ENCODE measurements at places on chromosomes 1 and 21.

- no peak for DNase-seq
Observed at GRCh38 chr1:94646786-94647555, 105.4 kb upstream of the F3 start.

DNA sequence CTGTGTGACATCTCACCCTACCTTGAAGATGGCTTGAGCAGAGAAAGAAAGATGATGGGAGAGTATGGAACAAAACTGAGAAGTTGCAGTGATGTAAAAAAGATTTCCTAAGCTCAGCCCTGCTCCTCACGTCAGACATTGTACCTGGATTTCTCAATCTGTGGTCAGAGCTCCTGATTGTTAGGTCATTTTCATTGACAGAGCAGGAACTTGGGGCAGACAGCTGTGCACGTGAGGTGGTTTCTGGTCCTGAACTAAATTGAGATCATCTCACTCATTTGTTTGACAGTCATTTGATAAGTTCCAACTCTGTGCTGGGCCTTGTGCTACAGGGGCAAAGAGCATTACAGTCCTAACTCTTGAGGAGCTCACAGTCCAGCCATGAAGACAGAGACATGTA, 10.2 kb downstream of the TRAF3IP3 start:
- no peak for DNase-seq

DNA sequence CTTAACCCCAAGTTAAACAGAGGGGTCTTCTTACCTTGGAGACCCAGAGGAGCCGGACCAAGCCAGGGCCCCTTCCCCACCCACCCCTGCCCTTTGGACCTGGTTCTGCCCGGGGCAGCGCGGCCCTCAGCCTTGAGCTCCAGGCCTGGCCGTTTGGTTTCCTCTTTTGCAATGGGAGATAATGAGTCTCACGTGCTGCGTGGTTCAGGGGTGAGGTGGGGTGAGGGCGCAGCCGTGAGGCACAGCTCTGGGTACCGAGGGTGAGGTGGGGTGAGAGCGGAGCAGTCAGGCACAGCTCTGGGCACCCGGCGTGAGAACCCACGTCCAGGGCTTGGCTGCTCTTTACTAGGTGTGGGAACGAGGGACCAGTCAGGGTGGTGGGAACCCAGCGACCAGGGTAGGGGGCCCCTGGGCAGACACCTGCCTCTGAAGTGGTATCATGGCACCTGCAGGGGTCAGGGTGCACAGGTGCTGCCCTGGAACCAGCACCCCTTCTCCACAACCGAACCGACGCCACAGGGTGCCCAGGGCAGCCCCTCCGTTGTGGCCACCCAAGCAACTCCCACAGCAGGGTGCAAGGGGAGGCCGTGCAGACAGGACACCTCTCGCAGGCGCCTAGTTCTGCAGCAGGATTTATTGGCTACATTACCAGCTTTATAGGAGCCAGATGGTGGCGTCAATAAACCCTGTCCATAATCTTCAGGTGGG, 182.2 kb downstream of the PRDM16 start:
- DNase-seq, result no peak

DNA sequence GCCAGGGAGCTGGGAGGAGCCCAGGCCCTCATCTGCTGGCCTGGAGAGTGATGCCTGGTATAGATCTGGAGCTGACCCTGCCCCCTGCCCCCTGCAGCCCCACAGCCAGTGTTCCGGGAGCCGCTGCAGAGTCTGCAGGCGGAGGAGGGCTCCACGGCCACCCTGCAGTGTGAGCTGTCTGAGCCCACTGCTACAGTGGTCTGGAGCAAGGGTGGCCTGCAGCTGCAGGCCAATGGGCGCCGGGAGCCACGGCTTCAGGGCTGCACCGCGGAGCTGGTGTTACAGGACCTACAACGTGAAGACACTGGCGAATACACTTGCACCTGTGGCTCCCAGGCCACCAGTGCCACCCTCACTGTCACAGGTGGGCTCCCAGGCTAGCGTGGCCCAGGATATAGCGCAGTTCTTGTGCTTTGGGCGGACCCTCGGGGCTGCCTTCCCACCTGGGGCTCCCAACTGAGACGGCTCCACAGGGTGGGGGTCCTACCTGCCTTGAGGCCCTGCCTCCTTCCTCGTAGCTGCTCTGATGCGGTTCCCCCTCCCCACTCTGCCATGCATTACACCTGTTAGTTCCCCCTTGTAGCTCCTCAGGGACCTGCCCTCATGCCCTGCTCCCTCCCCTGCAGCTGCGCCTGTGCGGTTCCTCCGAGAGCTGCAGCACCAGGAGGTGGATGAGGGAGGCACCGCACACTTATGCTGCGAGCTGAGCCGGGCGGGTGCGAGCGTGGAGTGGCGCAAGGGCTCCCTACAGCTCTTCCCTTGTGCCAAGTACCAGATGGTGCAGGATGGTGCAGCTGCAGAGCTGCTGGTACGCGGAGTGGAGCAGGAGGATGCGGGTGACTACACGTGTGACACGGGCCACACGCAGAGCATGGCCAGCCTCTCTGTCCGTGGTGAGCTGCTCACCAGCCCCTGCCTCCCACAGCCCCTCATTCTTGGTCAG, 98.7 kb downstream of the OBSCN start:
- no peak for DNase-seq

DNA sequence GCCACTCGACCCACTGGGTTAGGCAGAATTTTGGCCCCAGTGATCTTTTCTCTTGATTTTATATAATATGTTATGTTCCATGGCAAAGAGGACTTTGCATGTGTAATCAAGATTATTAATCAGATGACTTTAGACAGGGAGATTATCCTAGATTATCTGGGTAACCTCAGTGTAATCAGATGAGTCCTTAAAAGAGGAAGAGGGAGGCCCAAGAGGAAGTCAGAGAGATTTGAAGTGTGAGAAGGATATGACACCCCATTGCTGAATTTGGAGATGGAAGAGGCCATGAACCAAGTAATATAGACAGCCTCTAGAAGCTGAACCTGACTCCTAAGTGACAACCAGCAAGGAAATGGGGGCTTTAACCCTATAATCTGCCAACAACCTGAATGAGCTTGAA, 117.1 kb upstream of the CSF3R start:
- no peak for DNase-seq

DNA sequence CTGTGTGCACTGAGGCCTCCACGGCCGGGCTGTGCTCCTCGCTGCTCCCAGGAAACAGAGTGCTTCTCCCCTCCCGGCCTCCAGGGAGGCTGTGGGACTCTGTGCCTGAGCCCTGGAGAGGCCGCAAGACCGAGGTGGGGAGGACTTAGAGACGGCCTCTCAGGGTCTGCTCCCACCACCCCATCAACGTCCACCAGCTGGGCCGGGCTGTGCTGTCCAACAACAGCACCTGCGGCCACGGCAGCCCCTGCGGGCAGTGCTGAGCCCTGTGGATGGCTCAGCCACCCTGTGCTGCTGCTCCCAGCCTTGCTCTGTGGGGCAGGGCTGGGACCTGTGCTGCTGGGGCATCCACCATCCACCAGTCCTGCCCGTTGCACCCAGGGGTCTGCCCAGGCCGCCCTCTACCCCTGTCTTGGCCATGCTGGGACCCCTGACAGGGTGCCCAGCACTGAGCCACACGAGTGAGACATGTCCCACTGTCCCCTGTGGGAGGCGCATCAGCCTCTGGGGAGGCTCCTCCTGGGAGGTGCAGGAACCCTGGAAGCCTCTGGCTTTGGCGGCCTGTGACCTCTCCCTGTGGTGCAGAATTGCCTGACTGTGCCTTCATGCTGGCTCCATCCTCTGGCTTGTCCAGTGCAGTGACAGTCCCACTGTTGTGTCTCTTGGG, 31.2 kb upstream of the LRRC3 start:
- DNase-seq, result no peak

DNA sequence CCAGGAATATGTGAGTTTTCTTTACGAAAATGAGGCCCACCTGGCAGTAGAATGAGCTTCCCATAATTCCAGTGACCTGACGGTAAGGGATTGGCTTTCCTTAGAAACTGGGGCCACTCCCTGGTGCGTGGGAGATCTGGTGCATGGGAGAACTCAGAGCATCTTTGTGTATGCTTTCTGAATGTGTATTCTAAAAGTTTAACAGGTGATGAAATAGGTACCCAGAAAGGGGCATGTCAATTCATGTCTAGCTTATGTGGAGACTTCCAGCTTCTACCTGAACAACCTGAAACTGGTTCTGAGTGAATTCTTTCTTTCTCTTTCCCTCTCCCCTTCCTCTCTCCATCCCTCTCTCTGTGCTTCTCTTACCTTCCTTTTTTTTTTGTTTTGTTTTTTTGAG, 15.2 kb upstream of the FCRLA start:
- no peak for DNase-seq

GRCh38 chr1:25618433-25618808, 1.8 kb downstream of the MAN1C1 start:
- DNase-seq, result no peak

- no peak for DNase-seq
Observed at GRCh38 chr1:87330057-87330884, 1.6 kb downstream of the LMO4 start.

- DNase-seq, result no peak
Observed at GRCh38 chr21:24785033-24785432, 822.2 kb downstream of the MRPL39 start.

DNA sequence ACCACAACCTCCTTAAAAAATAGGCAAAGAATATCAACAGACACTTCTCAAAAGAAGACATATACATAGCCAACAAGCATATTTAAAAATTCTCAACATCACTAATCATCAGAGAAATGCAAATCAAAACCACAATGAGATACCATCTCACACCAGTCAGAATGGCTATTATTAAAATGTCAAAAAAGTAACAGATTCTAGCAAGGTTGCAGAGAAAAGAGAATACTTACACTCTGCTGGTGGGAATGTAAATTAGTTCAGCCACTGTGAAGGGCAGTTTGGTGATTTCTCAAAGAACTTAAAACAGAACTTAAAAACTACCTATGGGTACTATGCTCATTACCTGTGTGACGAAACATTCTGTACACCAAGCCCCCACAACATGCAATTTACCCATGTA, 20.7 kb downstream of the CD1B start:
- DNase-seq, result no peak

GRCh38 chr1:241527146-241527545, 5.0 kb upstream of the KMO start:
- DNase-seq, result no peak

DNA sequence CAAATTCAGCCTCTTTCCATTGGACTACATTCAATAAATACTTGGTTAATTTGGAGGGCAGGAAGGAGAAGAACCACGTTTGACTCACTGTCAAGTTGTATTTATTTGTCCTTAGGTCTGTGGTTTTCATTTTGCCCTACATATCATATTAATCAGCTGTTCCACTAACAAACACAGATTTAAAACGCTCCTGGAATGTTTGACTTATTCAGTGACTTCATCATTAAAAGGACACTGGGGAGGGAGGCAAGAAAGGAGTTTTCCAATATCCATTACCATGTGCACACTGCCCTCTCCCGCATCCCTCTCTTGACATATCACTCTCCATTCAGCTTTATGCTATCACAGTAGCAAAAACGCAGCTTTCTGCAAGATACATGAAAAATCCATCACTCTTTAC, 98.2 kb upstream of the C1orf87 start:
- no peak for DNase-seq

GRCh38 chr1:235923466-235924021, 56.8 kb upstream of the LYST start:
- no peak for DNase-seq

GRCh38 chr1:63882048-63882704, 108.4 kb downstream of the ROR1 start:
- no peak for DNase-seq

DNA sequence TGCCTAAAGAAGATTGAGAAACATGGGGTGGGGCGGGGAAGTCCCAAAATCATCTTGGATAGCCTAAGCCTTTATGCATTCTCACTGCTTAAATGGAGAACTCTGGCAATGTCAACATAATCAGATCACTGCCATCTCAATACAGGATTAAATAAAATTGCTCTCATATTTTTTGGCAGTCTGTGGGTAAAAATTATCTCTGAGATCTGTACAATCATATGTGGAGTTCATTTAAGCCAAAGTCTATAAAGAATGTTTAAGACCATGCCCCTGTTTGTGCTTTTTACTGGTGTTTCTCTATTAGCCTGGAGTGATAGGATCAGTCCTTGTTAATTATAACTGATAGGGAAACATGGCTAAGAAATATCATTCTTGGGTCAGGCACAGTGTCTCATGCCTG, 136.3 kb downstream of the GPR52 start:
- no peak for DNase-seq

- DNase-seq, result no peak
Observed at GRCh38 chr1:47906009-47906432, 91.2 kb downstream of the TRABD2B start.

DNA sequence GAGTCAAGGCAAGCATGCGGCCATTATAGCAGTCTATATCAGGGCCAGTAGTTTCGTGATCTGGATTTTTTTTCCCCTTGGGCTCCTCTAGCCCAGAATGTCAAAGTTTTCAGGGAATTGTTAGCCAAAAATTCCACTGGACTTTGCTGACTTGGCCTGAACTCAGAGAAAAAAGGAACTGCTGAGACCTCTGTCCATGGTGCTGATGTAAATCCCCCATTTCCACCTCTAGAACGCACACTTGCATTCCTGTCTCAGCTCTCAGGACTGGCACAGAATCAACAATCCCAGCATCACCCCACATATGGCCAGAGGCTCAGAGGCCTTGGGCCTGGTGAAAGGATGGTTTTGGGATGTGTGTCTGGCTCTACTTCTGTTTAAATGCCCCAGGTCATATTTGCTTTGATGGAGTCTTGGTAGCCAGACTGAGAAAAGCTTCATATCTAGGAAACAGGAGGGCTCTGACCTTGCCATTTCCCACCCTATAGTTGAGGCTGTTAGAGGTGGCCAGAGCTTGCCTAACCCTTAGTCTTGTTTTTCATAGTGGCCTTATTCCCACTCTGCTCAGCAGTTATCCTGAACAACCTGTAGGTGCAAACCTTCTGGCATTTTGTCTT, 16.9 kb upstream of the EFCAB14 start:
- DNase-seq, result no peak

GRCh38 chr1:212955961-212956620, 5.8 kb downstream of the VASH2 start:
- no peak for DNase-seq

DNA sequence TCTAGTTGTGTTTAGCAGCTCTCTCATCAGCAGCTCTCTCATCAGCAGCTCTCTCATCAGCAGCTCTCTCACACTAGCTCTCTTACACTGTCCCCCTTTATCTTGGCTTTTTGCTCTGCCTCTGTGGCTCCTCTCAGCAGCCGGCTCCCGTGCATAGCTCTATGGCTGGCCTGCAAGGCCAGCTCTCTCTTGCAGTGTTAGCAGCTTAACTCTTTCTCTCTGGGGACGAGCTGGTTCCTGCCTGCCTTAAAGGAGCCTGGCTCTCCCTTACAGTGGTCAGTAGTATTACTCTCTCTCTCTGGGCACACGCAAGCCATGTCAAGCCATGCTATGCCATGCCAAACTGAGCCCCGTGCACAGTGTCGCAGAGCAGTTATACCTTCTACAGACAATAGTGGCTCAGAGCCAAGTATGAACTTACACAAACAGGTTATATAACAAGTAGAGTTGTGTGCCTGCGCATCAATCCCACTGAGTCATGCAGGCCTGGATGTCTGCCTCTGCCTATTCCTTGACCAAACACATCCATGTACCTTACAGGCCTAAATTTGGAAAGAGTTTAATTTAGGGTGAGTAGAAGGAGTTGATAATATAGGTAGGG, 295.9 kb downstream of the TPR start:
- no peak for DNase-seq

- no peak for DNase-seq
Observed at GRCh38 chr1:108852221-108852975, 4.5 kb downstream of the AKNAD1 start.
